ENCODE measurements at places on chromosomes 2 and 18. TPM values are rescaled to one million over a fixed set of nuclear protein-coding genes. Genes with fewer than 3 reads are reported as not detected.
A peak's percentile ranks its signal among the peaks of the same experiment; 100 is the strongest.

- no peak overlapping the region for H3K27ac ChIP-seq
- H3K27me3 ChIP-seq, result no peaks in the 10 kb centered on the region
- no peak overlapping the region for H3K4me3 ChIP-seq
- H3K4me1 ChIP-seq, result peaks cover 14% of the 10 kb centered on the region
- H3K36me3 ChIP-seq, result peaks cover 20% of the 10 kb centered on the region
Observed at GRCh38 chr2:128195435-128195984, 104.5 kb downstream of the UGGT1 start.

- peak; percentile 84 for DNase-seq
- no peaks in the 10 kb centered on the region for H3K36me3 ChIP-seq
- no peak overlapping the region for H3K4me3 ChIP-seq
- H3K27ac ChIP-seq, result no peak overlapping the region
Observed at GRCh38 chr18:21914739-21915319, 174.2 kb downstream of the MIB1 start.

GRCh38 chr2:189013671-189014448, 39.7 kb downstream of the COL3A1 start:
- H3K27me3 ChIP-seq, result no peaks in the 10 kb centered on the region
- H3K27ac ChIP-seq, result peak overlapping the region; percentile 56
- no peak for DNase-seq

The CNGA3 gene
- total RNA-seq, result 6.4 TPM

The TUBA4B gene
- not detected for total RNA-seq

The DNPEP gene
- total RNA-seq, result 32.7 TPM

GRCh38 chr2:152255918-152256317, 79.1 kb upstream of the FMNL2 start:
- H3K4me1 ChIP-seq, result no peaks in the 10 kb centered on the region
- H3K27ac ChIP-seq, result no peak overlapping the region
- no peak for DNase-seq
- no peaks in the 10 kb centered on the region for H3K36me3 ChIP-seq
- H3K27me3 ChIP-seq, result no peaks in the 10 kb centered on the region

The NCKAP5 gene
- 8.0 TPM for total RNA-seq

All from stomach (tissue), 19 donors.